ENCODE measurements at places on chromosomes 1 and 21.

- DNase-seq, result peak; percentile 72
These were observed 214.5 kb downstream of the KCNT2 start for GRCh38 chr1:196393742-196394141.

- DNase-seq, result no peak
These were observed 333.8 kb upstream of the ADGRL2 start for GRCh38 chr1:81466961-81467360.

GRCh38 chr1:14689996-14690615, 91.6 kb downstream of the KAZN start:
- no peak for DNase-seq

- no peak for DNase-seq
These were observed 16.8 kb upstream of the ERVH48-1 start for GRCh38 chr21:42942244-42942643.

DNA sequence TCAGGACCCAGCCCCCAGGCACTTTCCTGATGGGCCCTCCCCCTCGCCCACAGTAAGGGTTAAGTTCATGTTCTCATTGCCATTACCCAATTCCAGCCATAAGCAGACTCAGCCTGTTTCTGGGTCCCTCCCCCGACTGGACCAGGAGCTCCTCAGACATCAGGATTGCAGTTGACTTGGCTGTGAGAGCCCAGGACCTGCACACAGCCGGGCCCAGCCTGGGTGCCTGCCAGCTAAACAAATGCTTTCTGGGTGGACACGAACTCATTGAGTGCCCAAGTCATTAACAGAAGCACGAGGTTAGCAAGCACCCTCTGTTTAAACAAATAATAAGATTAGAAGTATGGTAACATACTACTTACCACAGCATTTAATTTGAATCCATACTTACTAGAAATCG, 147.9 kb upstream of the POU3F1 start:
- no peak for DNase-seq

DNA sequence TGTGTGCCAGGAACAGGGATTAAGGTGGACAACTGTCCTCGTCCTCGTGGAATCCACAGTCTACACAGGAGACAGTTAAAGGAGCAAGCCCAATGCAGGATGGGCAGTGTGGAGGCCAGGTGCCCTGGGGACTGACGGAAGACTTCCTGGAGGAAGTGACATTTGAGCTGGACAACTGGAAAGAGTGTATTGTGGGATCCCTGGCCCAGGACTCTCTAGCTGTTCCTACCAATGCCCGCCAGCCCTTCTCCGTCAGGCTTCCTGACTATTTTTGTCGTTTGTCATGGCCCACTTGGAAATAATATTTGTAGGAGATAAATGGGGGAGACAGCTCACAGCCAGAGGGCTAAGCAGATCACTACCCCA, 235.3 kb downstream of the TOMM20 start:
- DNase-seq, result no peak

DNA sequence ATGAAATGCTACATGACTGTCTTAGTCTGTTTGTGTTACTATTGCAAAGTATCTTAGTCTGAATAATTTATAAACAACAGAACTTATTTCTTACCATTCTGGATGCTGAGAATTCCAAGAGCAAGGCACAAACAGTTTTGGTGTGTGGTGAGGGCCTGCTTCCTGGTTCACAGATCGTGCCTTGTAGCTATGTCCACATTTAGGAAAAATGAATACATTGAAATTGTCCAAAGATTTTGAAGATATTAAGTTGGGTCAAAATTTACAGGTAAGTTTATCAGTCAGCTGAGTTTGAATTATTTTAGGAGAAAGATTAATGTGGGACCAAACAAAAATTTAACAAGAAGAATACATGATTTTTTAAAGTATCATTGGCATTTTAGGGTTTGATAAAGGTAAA, 293.5 kb downstream of the LTN1 start:
- no peak for DNase-seq

DNA sequence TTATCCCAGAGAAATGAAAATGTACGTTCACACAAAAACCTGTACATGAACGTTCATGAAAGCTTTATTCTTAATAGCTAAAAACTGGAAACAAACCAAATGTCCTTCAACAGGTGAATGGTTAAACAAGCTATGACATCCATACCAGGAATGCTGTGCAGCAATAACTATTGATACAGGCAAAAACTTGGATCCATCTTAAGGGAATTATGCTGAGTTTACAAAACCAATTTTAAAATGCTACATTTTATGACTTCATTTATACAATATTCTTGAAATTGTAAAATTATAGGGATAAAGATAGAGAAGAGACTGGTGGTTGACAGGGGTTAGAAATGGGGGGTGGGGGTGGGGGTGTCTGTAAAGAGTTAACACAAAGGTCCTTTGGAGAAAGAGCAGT, 280.3 kb downstream of the TGFB2 start:
- no peak for DNase-seq
